ENCODE measurements at places on chromosomes 2 and 18. TPM values are rescaled to one million over a fixed set of nuclear protein-coding genes. Genes with fewer than 3 reads are reported as not detected.

- no peak overlapping the region for H3K4me3 ChIP-seq
- no peak overlapping the region for H3K27ac ChIP-seq
- no peaks in the 10 kb centered on the region for H3K36me3 ChIP-seq
- H3K4me1 ChIP-seq = no peaks in the 10 kb centered on the region
Observed at GRCh38 chr2:24543252-24543651, 52.2 kb downstream of the NCOA1 start.

DNA sequence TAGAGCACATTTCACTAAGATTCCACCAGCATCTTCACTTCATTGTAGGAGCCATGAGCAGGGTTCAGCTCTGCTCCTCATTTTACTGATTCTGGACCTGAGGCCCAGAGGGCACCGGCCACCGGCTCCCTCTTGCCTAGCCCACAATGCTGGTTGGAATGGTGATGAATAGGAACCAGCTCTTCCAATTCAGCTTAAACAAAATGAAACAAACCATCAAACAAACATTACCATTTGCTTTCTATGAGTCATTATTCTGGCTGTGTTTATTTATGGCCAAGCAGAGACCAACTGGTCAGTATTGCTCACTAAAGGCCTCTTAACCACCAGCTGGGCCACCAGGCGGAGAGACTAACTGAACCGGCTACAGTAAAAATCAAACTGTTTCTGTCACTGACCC is 176.7 kb downstream of the MTX2 start:
- no peaks in the 10 kb centered on the region for H3K36me3 ChIP-seq
- no peaks in the 10 kb centered on the region for H3K27me3 ChIP-seq
- no peak overlapping the region for H3K27ac ChIP-seq
- DNase-seq = no peak
- H3K4me1 ChIP-seq = no peaks in the 10 kb centered on the region
- no peak overlapping the region for H3K4me3 ChIP-seq

GRCh38 chr2:129673847-129674711 is 305.4 kb upstream of the RAB6C start:
- no peak overlapping the region for H3K4me3 ChIP-seq
- H3K4me1 ChIP-seq = no peaks in the 10 kb centered on the region
- no peak overlapping the region for H3K27ac ChIP-seq
- H3K27me3 ChIP-seq = no peaks in the 10 kb centered on the region
- H3K36me3 ChIP-seq = no peaks in the 10 kb centered on the region
- DNase-seq = no peak

DNA sequence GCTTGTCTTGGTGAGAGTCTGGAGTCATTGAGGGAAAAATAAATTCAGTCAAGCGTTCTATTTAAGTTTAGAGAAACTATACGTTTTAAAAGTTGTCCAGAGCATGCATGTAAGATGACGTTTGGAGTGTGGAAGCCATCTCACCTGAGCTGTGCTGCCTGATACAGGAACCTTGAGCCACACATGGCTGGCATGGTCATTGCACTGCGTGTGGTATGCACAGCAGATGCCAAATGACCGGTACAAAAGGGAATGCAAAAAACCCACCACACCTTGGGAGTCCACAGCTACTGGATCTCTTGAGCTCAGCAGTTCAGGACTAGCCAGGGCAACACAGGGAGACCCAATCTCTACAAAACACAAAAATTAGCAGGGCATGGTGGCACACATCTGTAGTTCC is 4.3 kb downstream of the MZT2B start:
- H3K27me3 ChIP-seq = no peaks in the 10 kb centered on the region
- H3K4me3 ChIP-seq = no peak overlapping the region
- H3K4me1 ChIP-seq = no peaks in the 10 kb centered on the region
- no peaks in the 10 kb centered on the region for H3K36me3 ChIP-seq

DNA sequence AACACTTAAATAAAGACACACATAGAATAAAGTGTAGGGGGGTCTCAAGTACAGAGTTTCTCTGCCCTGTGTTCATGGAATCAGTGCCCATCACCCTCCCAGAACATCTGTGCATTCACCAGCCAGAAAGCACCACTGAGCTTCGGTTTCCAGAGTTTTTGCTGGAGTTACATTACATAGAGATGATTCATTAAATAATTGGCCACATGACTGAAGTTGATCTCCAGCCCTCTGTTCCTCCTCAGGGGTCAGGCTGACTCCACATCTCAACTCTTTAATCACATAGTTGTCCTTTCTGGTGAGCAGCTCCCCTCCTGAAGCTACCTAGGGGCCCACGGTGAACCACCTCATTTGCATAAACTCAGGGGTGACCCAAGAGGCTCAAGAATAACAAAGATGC is 129.8 kb downstream of the METTL4 start:
- no peaks in the 10 kb centered on the region for H3K4me1 ChIP-seq
- H3K27ac ChIP-seq = no peak overlapping the region
- no peaks in the 10 kb centered on the region for H3K36me3 ChIP-seq
- no peaks in the 10 kb centered on the region for H3K27me3 ChIP-seq

GRCh38 chr2:85754313-85755095 is 713 bp downstream of the ATOH8 start:
- DNase-seq = peak; percentile 71
- peaks cover 39% of the 10 kb centered on the region for H3K4me1 ChIP-seq
- peak overlapping the region; percentile 51 for H3K27ac ChIP-seq
- no peaks in the 10 kb centered on the region for H3K27me3 ChIP-seq
- peak overlapping the region; percentile 67 for H3K4me3 ChIP-seq

DNA sequence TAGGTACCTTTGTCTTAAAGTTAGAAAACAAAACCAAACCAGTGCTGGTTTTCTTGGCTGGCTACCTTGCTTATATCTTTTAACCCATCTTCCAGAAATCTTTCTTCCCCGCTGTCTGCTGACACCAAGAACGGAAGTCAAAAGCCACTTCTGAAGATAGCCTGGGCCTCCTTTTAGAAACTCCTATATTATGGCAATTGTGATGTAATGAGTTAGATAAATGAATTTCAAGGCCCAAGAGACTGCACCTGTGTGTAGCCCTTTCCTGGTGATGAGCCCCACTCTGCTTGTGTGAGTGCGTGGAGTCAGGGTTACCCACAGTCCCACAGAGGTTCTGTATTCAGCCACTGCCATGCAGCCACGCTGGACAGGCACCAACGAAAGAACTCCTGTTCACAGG is 60.7 kb downstream of the ARMC9 start:
- no peaks in the 10 kb centered on the region for H3K27me3 ChIP-seq
- DNase-seq = no peak
- H3K36me3 ChIP-seq = no peaks in the 10 kb centered on the region

GRCh38 chr18:58863539-58864145 is 1.0 kb upstream of the ZNF532 start:
- peak overlapping the region; percentile 87 for H3K27ac ChIP-seq
- H3K4me3 ChIP-seq = peak overlapping the region; percentile 25
- H3K36me3 ChIP-seq = no peaks in the 10 kb centered on the region
- H3K27me3 ChIP-seq = no peaks in the 10 kb centered on the region
- H3K4me1 ChIP-seq = peaks cover 10% of the 10 kb centered on the region

DNA sequence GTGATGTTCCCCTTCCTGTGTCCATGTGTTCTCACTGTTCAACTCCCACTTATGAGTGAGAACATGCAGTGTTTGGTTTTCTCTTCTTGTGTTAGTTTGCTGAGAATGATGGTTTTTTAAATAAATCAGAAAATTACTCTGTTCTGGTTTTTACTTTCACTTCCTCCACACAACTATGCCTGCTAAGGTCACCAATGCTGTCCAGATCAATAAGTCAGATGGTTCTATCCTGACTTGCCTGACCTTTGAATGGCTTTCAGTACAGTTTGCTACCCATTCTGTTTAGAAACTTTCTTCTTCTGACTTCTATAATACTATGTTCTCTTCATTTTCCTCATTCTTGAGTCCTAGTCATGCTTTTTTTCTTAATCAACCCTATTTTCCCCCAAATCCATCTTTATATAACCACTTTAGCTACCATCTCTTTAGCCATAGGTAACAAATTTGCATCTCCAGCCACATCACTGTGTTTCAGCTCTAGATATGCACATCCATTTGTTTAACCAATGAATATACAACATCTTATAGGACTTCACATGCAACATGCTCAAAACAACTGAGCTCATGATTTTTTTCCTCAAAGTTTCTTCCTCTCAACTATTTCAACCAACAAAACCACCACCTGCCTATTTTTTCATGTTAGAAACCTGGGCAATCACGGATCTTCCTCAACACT is 58.8 kb upstream of the SLC38A11 start:
- DNase-seq = no peak
- H3K4me3 ChIP-seq = no peak overlapping the region
- no peaks in the 10 kb centered on the region for H3K27me3 ChIP-seq
- no peaks in the 10 kb centered on the region for H3K36me3 ChIP-seq
- peaks cover 13% of the 10 kb centered on the region for H3K4me1 ChIP-seq
- no peak overlapping the region for H3K27ac ChIP-seq

- H3K4me1 ChIP-seq = no peaks in the 10 kb centered on the region
- no peak overlapping the region for H3K4me3 ChIP-seq
- no peaks in the 10 kb centered on the region for H3K36me3 ChIP-seq
- no peak overlapping the region for H3K27ac ChIP-seq
- H3K27me3 ChIP-seq = no peaks in the 10 kb centered on the region
Observed at GRCh38 chr2:64932371-64933216, 56.6 kb upstream of the SLC1A4 start.

- no peaks in the 10 kb centered on the region for H3K36me3 ChIP-seq
- DNase-seq = no peak
- no peaks in the 10 kb centered on the region for H3K27me3 ChIP-seq
- no peaks in the 10 kb centered on the region for H3K4me1 ChIP-seq
Observed at GRCh38 chr18:45589356-45590035, 25.8 kb upstream of the SLC14A2 start.

DNA sequence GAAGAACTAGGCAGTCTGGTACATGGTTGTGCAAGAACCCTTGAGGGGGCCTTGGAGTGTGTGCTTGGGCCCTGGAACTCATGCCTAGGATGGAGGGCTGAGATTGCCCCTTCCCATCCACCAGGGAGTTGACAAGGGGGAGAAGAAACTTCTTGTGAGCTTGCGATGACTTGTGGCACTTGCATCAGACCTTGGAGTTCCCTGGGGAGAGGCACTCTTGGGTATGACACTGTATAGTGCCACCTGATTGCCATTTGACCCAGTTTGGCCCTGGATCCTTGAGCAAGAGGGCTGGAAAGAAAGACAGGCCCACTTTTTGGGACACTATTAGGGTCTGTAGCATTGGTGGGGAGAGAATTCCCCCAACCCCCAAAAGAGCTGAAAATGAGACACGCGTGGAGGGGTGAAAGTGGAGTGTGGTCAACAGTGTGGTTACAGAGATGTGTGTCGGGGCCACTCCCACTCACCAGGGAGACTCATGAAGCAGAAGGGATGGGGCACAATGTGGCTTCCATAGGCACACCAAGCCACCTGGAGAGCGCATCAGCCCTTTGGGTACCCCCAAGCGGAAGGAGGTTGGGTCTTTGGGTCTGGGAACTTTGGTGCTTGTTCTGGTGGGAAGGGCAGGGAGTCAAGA is 101.3 kb downstream of the MSH2 start:
- H3K36me3 ChIP-seq = no peaks in the 10 kb centered on the region
- no peaks in the 10 kb centered on the region for H3K27me3 ChIP-seq
- H3K4me3 ChIP-seq = no peak overlapping the region
- no peak overlapping the region for H3K27ac ChIP-seq

GRCh38 chr2:75527676-75528075 is 33.1 kb downstream of the EVA1A start:
- no peaks in the 10 kb centered on the region for H3K27me3 ChIP-seq
- no peaks in the 10 kb centered on the region for H3K4me1 ChIP-seq
- no peak for DNase-seq
- no peaks in the 10 kb centered on the region for H3K36me3 ChIP-seq
- no peak overlapping the region for H3K4me3 ChIP-seq
- no peak overlapping the region for H3K27ac ChIP-seq

DNA sequence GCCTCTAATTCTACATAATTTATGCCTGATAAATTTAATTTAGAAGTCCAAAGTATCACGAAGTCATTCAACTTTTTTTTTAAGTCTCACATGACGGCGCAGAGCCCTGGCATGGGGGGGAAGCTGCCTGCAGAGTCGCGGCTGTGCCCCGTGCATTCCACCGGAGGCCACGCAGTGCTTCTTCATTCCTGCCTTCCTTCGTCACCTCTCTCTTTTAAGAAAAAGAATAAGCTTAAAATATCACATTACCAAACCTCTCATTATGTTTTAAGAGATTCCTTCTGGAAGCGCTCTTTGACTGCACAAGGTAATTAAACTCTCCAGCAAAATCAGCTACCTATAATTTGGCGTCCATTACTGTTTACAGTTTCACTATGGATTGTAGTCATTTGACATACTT is 20.3 kb upstream of the KIDINS220 start:
- H3K27me3 ChIP-seq = no peaks in the 10 kb centered on the region
- H3K4me3 ChIP-seq = no peak overlapping the region
- no peaks in the 10 kb centered on the region for H3K36me3 ChIP-seq

Gene FRZB
- 0.22 TPM for total RNA-seq

Gene DCDC2C
- not detected for total RNA-seq

Gene KATNAL2
- 3.6 TPM for total RNA-seq

Gene ARHGEF4
- 0.49 TPM for total RNA-seq

Gene NEU4
- total RNA-seq = 78.3 TPM

Gene PLEKHH2
- 1.1 TPM for total RNA-seq

Gene KIF1A
- total RNA-seq = 0.62 TPM

Gene TANC1
- 11.7 TPM for total RNA-seq
